ENCODE measurements at places on chromosomes 12 and 14.

GRCh38 chr14:68574461-68574860 is 218.4 kb downstream of the ZFP36L1 start:
- DNase-seq: no peak

DNA sequence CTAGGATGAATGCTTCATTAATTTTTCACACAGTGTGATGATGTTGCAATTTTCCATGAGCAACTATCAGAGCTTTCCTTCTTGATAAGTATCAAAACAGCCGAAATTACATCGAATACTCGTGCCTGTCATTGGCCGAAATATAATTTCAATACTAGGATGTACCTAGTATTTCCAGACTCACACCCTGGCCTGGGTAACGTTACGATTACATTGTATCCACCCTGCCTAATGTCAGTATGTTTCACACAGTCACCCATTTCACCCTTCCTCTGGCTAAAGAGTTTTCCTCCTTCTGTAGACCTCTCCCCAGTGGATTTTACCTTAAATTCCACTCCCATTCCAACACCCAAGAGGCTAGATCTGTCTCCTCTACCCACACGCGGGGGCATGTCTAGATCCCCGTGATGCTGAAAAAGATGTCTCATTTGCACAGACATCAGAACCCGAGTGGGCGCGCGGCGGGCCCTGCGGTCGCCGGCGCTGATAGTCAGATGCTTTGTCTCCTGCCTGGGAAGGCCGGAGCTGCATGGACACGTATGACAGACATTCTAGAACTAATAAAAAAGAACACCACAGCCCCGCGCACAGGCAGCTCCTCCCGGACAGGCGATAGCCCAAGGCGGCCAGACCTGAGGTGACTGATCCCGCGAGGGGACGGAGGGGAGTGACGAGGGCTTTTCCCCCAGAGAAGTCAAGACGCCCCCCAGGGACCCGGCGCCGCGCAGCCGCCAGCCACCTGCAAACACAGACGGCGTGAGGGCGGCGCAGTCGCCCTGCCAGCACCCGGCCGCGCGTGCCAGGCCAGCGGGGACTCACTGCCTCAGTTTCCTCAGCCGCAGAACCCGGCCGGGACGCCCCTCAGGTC is 723 bp downstream of the KIF21A start:
- no peak for DNase-seq

- no peak for DNase-seq
Measured at GRCh38 chr12:121390856-121391255, 9.1 kb upstream of the RNF34 start.

GRCh38 chr14:43165651-43166050 is 1341.4 kb downstream of the FSCB start:
- no peak for DNase-seq
